Tongue (tissue), 3 donors: ENCODE measurements at places on chromosomes 5 and 9. TPM values are rescaled to one million over a fixed set of nuclear protein-coding genes. Genes with fewer than 3 reads are reported as not detected.

- DNase-seq, result peak; percentile 83
Observed at GRCh38 chr5:172714491-172715420, 56.2 kb downstream of the DUSP1 start.

GRCh38 chr5:131495536-131496399 is 139.3 kb downstream of the RAPGEF6 start:
- DNase-seq, result no peak

DNA sequence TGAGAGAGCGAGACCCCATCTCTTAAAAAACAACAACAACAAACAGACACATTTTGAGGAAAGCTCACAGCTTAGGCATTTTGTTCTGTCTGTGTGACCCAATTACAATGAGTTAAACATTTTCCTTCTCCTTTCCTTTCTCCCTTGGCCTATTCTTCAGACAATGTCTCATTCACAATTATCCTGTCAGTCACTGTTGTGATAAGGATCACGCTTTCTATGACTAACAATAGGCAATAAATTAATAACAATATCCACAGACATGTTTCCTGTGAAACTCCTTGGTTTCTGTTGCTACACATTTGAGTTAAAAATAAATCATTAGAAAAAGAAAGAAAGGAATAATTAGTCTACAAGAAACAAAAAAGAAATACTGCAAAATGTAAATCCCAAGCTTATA is 19.8 kb upstream of the CARTPT start:
- DNase-seq, result no peak

The HSPB3 gene
- total RNA-seq, result 257 TPM

DNA sequence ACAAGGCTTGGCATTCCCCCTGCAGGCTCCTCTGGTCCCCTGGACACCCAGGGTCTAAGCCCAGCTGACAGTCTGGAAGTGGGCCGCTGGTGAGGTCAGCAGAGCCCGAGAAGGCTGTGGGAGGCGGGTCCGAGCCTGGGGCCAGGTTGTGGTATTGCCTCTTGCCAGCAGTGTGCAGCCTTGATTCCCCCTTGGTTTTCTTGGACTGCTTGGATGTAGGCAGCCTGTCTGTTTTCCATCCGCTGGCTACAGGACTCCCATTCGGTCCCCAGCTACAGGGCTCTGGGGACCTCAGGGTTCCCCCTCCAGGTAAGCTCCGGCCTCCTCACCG is 1.6 kb downstream of the AIF1L start:
- peak; percentile 39 for DNase-seq

DNA sequence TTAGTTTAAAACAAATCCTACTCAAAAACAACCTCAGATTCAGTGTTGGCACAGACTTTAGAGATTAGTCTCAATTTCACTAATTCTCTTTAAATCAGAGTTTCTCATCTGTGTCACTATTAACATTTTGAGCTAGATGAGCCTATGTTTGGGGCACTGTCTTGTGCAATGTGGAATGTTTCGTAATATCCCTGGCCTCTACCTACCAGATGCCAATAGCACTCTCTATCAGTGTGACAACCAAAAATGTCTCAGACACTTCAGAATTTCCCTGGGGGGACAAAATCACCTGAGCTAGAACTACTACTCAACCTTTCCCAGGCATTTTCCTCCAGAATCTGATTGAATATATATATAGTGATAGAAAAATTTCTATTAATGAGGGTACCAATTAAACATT is 465.2 kb upstream of the RGMB start:
- no peak for DNase-seq

GRCh38 chr9:86637515-86637914 is 283.3 kb upstream of the TUT7 start:
- DNase-seq, result peak; percentile 59
